ENCODE measurements at places on chromosomes 5 and 9.

DNA sequence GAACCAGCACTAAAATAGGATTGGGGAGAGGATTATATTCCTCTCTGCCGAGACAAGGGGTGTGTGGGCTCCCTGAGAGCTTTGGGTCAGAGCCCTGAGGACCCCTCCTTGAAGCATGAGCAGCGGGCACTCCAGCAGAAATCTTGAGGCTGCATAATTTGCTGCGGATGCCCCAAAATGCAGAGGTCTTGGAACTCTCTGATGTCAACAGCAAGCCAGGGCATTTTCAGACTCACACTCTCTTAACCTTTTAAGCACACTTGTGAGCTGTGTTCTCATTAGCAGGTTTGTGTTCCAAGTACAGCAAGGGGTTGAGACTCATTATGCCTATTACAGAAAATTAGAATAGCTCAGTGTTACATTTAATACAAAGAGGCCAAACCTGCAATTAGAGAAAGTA, 513.0 kb upstream of the ADAMTS16 start:
- no peak for DNase-seq

- DNase-seq, result no peak
Observed at GRCh38 chr5:69450116-69450515, 35.2 kb downstream of the MARVELD2 start.

DNA sequence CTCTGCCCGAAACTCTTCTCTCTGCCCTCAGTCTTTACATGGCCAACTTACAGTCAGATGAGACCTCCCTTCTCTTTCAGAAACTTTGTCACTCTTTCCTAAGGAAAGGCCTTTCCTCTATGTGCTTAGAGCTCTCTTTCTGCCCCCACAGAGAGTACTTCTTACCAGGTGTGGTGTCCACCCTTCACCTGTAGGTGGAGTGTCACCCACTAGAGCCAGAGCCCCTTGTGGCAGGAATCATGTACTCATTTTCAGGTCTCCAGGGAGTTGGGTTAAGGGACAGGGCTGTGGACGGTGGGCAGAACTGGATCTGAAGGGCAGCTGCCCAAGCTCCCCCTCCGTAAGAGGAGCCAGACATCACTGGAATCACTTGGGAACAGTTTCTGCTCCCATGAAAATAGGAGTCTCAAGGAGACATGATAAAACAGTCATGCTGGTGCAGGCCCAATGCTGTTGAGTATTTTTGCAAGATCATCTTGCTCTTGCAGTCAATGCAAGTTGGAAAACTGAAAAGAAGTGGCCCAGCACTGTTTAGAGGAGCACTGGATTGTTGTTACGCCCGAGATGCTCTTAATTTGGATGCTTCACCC, 436.7 kb downstream of the ZSWIM6 start:
- DNase-seq, result no peak

DNA sequence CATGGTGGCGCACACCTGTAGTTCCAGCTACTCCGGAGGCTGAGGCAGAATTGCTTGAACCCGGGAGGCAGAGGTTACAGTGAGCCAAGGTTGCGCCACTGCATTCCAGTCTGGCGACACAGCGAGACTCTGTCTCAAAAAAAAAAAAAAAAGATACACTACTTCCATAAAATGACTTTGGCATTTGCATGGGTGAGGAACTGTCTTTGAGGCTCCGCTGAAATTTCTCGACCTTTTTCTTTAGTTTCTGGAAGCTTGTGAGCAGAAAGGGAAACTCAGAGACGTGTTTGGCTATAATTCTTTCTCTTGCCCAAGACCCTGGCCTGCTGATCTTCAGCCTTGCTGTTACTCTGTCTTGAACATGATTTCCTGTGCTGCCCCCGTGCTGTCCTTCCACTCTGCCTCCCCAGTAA, 37.3 kb downstream of the SPIN1 start:
- DNase-seq, result no peak

GRCh38 chr9:16459421-16460148, 410.9 kb downstream of the BNC2 start:
- DNase-seq, result no peak
